Eye (tissue), 1 donor: ENCODE measurements at places on chromosomes 1 and 21.

GRCh38 chr1:213980906-213981305 lies 6.9 kb upstream of the PROX1 start:
- peak; percentile 23 for DNase-seq

DNA sequence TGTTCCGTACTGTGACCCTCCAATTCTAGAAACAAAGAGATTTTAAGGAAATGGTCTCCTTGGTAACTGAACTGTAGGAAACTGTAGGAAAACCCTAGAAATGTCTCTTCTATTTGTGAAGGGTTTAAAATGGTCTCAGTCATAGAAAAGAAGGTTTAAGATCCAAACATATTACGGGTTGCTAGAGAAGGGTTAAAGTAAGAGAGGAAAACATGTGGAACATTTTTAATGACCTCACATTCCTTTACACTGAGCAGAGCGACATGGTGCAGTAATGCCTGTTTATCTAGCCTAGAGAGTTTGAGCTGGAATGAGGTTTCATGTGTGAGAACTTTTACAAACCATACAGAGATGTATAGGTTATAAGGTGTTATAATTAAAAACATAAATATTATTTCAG lies 36.9 kb upstream of the C1orf105 start:
- peak; percentile 72 for DNase-seq

- peak; percentile 75 for DNase-seq
These were observed 957 bp downstream of the EPS15 start for GRCh38 chr1:51518033-51518585.

- no peak for DNase-seq
These were observed 7.9 kb downstream of the CD53 start for GRCh38 chr1:110880708-110881374.

DNA sequence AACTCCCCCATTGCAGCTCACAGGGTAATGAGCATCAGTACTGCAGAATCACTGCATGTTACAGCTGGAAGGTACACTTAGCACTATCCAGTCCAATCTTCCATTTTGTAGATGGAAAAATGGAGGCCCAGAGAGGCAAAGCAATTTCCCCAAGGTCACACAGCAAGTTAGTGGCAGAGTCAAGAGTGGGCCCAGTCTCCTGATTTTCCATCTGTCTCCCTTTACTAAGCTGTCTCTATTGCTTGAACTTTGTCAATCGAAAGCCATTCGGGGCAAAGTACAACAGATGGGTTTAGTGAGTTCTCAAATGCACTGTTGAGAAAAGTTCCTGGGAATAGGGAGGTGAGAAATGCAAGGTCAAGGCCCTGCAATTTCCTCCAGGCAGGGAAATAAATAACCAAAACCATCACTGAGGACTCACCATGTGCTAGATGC lies 50.4 kb upstream of the IFFO2 start:
- DNase-seq = no peak

DNA sequence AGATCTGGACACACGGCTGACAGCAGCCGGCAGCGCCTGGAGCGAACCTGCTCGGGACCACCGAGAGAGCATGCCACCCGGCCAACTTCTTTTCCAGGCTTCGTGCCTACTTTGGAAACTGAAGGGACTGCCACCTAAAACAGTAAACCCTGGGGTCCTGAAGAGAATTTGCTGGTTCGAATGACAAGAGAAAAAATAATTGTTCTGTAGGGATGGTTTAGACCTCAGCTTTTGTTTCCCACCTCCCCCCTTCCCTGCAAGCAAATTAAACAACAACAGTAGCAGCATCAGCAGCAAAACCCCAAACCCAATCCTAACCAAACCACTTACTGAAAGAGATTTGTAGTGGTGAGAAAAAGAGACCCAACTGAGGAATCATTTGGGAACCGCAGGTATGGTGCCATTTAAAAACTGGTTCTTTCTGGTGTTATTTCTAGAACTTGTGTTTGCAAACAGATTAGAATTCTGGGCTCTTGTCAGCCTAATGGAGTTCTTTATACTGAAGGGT lies 105.6 kb downstream of the LEPR start:
- DNase-seq = peak; percentile 35

- DNase-seq = no peak
These were observed 68.2 kb downstream of the TMEM53 start for GRCh38 chr1:44605914-44606615.

- DNase-seq = no peak
These were observed 127.8 kb downstream of the TBX19 start for GRCh38 chr1:168408539-168408865.

DNA sequence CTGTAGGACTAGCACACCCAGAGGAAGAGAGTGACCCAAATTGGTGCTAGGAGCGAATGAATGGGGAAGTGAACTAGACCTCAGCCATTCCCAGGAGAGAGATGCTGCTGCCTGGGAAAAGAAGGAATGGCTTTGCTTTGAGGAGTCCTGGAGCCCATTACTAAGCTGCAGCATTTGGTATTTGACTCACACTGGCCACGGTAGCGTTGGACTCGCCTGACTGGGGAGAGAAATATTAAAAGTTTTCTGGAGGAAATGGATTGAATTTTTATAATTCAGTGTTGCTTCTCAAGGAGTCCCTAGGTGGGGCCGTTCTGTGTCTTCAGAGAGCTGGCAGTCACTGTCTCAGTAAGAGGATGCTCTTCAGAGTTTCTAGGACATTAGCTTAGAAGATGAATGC lies 40.2 kb downstream of the PIK3CD start:
- no peak for DNase-seq

- DNase-seq = no peak
These were observed 30.2 kb upstream of the SMIM12 start for GRCh38 chr1:34889705-34890104.

- peak; percentile 69 for DNase-seq
These were observed at the start of gene DAB1 for GRCh38 chr1:57423656-57424211. Gene DAB1, minus strand, starts transcription at chr1:57424060. Its CDS starts 133,030 bp downstream, at chr1:57291030.

- DNase-seq = no peak
These were observed 55.0 kb downstream of the PEX14 start for GRCh38 chr1:10529765-10530164.

DNA sequence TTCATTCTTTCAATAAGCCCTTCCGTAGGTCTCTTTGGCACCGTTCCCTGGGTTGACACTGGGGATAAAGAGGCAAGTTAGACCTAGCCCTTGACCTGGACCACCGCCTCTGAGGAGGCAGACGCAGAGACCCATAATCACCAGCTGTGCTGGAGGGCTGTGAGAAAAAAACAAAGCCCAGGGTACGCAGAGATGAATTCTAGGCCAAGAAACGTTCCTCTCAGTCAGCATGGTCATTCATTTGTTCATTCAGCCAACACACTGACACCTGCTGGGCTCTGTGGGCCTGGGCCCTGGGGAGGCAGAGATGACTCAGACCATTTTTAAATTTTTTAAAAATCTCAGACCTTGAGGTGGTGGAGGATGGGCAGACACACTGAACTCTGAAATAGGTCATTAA lies 26.3 kb upstream of the TRABD2B start:
- no peak for DNase-seq

DNA sequence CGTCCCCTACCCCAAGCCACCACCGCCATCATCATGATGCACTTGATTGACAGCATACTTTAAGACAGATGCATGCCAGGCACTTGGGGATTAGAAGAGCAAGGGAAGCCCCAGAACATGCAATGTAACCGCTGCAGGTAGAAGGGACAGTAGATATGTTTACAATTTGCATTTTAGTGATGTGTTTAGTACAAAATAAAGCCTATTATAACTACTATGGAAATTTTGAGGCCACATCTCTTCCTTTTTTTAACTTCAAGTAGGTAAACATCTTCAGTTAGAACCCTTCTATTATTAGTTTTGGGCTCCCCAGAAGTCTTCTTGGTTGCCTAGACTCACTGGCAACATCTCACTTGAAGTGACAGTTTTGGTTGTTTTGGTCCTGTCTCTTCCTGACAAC lies 25.3 kb downstream of the CR1L start:
- DNase-seq = no peak

DNA sequence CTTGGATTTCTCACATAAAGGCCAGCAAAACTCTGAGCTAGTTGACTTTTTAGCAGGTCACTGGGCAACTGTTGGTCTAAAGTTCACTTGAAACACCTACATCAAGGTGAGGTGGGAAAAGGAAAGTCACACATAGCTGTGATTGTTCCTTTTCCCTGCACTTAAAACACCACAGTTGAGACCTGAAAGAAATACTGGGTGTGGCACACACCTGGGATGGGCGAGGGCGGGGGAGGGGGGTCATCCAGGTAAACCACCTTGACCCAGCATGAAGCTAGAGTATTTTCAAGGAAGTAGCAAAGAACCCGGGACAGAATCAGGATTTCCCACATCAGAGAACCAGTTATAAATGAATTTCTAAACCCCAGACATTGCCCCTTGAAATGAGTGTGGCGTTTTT lies 26.4 kb downstream of the ZNF697 start:
- DNase-seq = no peak

DNA sequence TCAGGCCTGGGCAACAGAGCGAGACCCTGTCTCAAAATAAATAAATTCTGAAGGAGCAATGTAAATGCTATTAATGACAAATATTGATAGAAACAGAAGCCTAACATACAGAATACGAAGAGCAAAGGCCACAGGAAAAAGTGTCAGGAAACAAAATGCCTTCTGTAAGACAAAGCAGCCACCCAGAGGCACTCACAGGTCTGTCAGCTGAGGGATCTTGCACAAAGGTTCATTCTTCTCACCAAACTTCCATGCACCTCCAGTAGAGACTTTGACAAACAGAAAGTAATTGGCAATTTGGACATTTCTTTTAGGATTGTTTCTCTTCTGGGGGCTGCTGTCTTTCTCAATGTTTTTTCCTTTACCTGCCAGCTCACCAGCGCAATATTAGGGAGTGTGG lies 1.2 kb upstream of the ALDH9A1 start:
- no peak for DNase-seq

DNA sequence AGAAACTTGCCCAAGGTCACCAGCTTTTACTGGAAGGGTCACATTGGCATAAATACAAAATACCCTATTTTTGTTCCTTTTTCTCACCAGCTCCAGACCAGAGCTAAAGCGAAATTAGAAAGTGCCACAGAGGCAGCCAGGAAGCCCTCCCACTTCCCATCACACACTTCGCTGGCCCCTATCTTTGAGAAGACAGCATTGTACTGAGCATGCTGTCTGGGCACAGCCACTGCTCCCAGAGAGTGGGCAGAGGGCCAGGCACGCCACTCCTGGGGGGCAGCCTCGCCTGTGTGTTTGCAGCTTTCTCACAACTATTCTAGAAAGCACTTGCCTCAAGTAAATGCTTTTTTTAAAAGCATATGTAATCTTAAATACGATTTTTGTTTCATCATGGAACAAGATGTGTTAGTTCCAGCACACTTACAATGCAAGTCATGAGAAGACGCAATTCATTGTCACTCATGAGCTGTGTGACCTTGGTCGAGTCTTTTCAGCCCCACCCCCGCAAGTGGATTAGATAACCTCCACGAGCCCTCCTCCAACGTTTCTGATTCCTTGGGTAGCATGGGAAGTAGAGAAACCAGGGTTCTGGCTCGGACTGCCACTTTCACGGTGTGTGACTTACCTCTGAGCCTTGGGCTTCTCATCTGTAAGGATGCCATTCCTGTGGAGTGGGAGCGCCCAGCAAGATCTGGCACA lies 25.7 kb upstream of the EPHA8 start:
- DNase-seq = no peak

GRCh38 chr1:28193701-28194161 lies 17.2 kb upstream of the PTAFR start:
- no peak for DNase-seq
